ENCODE measurements at places on chromosomes 13 and 19.

GRCh38 chr13:63408331-63409189 is 1992.9 kb upstream of the PCDH20 start:
- H3K27ac ChIP-seq = no peak overlapping the region
- no peaks in the 10 kb centered on the region for H3K36me3 ChIP-seq
- H3K4me1 ChIP-seq = no peaks in the 10 kb centered on the region
- DNase-seq = no peak
- no peak overlapping the region for H3K4me3 ChIP-seq

DNA sequence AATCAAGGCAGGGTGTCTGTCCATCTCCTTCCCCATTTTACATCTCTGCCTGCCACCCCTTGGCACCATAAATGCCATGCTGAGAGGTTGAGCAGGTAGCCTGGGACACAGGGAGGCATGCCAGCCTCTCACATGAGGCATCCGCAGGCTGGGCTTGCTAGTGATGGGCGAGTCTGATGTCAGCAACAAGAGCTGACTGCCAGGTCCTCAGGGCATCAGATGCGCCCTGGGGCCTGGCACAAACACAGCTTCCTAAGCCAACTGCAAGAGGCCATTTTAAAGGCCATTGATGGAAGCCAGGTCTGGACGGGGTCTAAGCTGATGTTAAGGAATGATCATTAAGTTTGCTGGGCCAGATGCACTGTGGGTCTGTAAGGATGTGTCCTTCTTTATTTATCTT is 34.6 kb downstream of the MYH14 start:
- no peaks in the 10 kb centered on the region for H3K36me3 ChIP-seq
- H3K4me3 ChIP-seq = no peak overlapping the region
- no peaks in the 10 kb centered on the region for H3K27me3 ChIP-seq
- no peaks in the 10 kb centered on the region for H3K4me1 ChIP-seq

GRCh38 chr13:97387890-97388289 is 46.1 kb upstream of the RAP2A start:
- H3K27me3 ChIP-seq = no peaks in the 10 kb centered on the region
- no peak overlapping the region for H3K27ac ChIP-seq
- DNase-seq = no peak

- H3K4me3 ChIP-seq = no peak overlapping the region
- H3K27me3 ChIP-seq = peaks cover 23% of the 10 kb centered on the region
- no peaks in the 10 kb centered on the region for H3K36me3 ChIP-seq
- H3K27ac ChIP-seq = no peak overlapping the region
- no peak for DNase-seq
- no peaks in the 10 kb centered on the region for H3K4me1 ChIP-seq
Measured at GRCh38 chr19:15911599-15912235, 13.8 kb upstream of the CYP4F2 start.

GRCh38 chr13:26445092-26445491 is 112.4 kb upstream of the WASF3 start:
- no peaks in the 10 kb centered on the region for H3K4me1 ChIP-seq
- no peaks in the 10 kb centered on the region for H3K36me3 ChIP-seq
- DNase-seq = no peak
- no peak overlapping the region for H3K27ac ChIP-seq
- H3K27me3 ChIP-seq = no peaks in the 10 kb centered on the region
- H3K4me3 ChIP-seq = no peak overlapping the region

DNA sequence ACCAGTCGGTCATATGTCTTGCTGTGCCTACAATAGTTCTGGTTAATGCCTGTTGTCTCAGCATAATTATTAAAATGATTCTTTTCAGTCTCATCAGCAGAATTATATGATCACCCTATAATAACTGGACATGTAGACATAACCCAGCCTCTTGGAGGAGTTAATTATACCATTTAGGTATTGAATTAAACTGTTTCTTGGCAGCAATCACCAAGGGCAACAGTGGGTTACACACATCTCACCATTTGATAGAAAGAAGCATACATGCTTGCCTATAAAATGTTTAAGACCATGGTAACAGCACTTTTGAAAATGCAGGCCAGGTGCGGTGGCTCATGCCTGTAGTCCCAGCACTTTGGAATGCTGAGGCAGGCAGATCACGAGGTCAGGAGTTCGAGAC is 184.6 kb downstream of the RGCC start:
- H3K36me3 ChIP-seq = no peaks in the 10 kb centered on the region
- H3K4me1 ChIP-seq = no peaks in the 10 kb centered on the region
- H3K4me3 ChIP-seq = no peak overlapping the region

DNA sequence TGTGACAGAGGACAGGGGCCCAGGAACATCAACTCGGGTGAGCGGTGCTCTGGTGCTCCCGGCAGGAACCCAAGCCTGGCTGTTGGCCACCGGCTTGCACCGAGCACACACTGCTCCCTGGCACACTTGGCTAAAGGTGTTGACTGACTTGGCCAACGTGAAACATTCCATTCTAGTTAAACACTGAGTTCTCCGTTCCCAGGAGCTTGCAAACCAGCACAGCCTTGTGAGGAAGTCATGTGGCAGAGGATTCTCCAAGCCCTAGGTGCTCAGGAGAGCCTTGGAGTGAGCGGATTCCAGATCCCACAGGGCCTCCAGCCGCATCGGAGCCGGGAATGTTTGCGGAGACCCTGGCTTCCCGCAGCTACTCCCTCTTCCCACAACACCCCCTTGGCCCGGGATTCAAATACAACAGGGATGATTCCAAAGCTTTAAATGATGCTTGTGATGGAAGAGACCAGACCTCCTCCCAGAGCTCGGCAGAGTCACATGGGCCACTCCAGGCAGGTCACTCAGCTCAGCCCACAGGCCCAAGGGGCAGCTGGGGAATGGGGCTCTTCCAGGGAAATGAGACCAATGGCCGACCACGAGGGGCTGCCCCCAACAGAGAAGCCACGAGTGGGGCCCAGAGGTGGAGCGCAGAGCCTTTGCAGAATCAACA is 2.9 kb downstream of the C13orf46 start:
- no peaks in the 10 kb centered on the region for H3K27me3 ChIP-seq
- H3K36me3 ChIP-seq = peaks cover 20% of the 10 kb centered on the region
- H3K27ac ChIP-seq = no peak overlapping the region
- no peak for DNase-seq
- no peak overlapping the region for H3K4me3 ChIP-seq

GRCh38 chr19:799076-799881 is 2.0 kb downstream of the PTBP1 start:
- no peak for DNase-seq
- H3K27ac ChIP-seq = peak overlapping the region; percentile 81
- peaks cover 61% of the 10 kb centered on the region for H3K4me1 ChIP-seq
- H3K36me3 ChIP-seq = peaks cover 24% of the 10 kb centered on the region

DNA sequence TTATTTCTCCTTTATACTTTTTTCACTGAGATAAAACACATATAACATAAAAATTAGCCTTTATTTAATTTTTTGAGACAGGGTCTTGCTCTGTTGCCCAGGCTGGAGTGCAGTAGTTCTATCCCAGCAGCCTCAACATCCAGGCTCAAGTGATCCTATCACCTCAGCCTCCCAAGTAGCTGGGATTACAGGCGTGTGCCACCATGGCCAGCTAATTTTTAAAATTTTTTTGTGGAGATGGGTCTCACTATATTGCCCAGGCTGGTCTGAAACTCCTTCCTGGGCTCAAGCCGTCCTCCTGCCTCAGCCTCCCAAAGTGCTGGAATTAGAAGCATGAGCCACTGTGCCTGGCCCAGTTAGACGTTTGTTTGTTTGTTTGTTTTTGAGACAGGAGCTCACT is 28.4 kb downstream of the CRTC1 start:
- no peaks in the 10 kb centered on the region for H3K27me3 ChIP-seq
- H3K4me1 ChIP-seq = no peaks in the 10 kb centered on the region
- H3K27ac ChIP-seq = no peak overlapping the region
- H3K36me3 ChIP-seq = no peaks in the 10 kb centered on the region
- H3K4me3 ChIP-seq = no peak overlapping the region
- no peak for DNase-seq

DNA sequence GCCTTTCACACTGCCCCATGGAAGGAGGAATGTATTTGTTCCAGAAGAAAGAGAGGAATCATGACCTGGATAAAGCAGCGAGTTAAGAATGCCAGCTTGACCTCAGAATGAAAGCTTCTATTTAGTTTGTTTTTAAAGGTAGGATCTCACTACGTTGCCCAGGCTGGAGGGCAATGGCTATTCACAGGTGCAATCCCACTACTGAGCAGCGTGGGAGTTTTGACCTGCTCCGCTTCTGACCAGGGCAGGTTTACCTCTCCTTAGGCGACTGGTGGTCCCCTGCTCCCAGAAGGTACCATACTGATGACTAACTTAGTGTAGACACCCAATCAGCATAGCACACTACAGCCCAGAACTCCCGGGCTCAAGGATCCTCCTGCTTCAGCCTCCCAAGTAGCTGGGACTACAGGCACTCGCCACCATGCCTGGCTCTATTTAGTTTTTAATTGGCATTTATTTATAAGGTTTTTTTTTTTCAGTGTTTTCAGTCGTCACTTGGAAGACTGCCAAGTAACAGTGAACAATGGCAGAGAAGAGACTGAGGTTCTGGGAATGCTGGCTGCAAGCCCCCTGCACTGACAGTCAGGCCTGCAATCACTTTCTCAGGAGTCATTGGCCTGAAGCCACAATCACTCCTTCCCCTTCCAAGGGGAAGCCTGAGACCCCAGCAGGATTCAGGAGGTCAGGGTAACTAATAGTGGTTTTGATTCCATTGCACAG is 73.1 kb downstream of the EPS15L1 start:
- H3K4me1 ChIP-seq = peaks cover 15% of the 10 kb centered on the region
- H3K27me3 ChIP-seq = no peaks in the 10 kb centered on the region
- H3K4me3 ChIP-seq = no peak overlapping the region
- H3K27ac ChIP-seq = no peak overlapping the region
- no peak for DNase-seq

- H3K4me3 ChIP-seq = no peak overlapping the region
- H3K4me1 ChIP-seq = no peaks in the 10 kb centered on the region
- no peaks in the 10 kb centered on the region for H3K36me3 ChIP-seq
- H3K27me3 ChIP-seq = no peaks in the 10 kb centered on the region
- no peak for DNase-seq
Measured at GRCh38 chr13:83056269-83056668, 826.0 kb downstream of the SLITRK1 start.

DNA sequence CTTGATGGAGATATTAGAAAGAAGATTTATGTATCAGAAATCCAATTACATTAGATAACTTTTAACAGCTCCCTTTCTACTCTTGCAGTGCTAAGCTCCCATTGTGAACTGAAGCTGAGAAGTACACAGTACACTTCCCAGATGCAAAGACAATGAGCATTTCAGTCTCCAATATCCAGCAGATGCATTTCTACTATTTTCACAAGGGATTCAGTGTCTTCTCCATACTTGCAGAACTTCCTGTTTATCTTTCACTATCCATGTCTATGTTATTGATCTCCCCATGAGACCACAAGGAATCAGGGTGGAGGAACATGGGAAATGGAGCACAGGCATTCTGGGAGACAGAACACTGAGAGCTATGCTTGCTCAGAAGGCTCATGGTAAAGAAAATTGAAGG is 207.5 kb downstream of the ENOX1 start:
- H3K4me1 ChIP-seq = no peaks in the 10 kb centered on the region
- no peak overlapping the region for H3K27ac ChIP-seq

GRCh38 chr13:51714663-51715168 is 89.2 kb downstream of the DHRS12 start:
- H3K36me3 ChIP-seq = no peaks in the 10 kb centered on the region
- DNase-seq = no peak
- H3K27me3 ChIP-seq = no peaks in the 10 kb centered on the region

- H3K4me3 ChIP-seq = no peak within 1 kb of the TSS
- H3K36me3 ChIP-seq = no peaks in the 10 kb centered on the region
- no peaks in the 10 kb centered on the region for H3K4me1 ChIP-seq
Measured at GRCh38 chr19:23002690-23003422, at the start of gene ZNF728. Gene ZNF728 (minus strand): TSS chr19:23003176. CDS start chr19:23003030, 146 bp downstream.

- no peaks in the 10 kb centered on the region for H3K36me3 ChIP-seq
- H3K27ac ChIP-seq = no peak overlapping the region
- no peak for DNase-seq
- peaks cover 15% of the 10 kb centered on the region for H3K4me1 ChIP-seq
- H3K4me3 ChIP-seq = no peak overlapping the region
Measured at GRCh38 chr19:10611907-10612306, 13.4 kb upstream of the SLC44A2 start.

DNA sequence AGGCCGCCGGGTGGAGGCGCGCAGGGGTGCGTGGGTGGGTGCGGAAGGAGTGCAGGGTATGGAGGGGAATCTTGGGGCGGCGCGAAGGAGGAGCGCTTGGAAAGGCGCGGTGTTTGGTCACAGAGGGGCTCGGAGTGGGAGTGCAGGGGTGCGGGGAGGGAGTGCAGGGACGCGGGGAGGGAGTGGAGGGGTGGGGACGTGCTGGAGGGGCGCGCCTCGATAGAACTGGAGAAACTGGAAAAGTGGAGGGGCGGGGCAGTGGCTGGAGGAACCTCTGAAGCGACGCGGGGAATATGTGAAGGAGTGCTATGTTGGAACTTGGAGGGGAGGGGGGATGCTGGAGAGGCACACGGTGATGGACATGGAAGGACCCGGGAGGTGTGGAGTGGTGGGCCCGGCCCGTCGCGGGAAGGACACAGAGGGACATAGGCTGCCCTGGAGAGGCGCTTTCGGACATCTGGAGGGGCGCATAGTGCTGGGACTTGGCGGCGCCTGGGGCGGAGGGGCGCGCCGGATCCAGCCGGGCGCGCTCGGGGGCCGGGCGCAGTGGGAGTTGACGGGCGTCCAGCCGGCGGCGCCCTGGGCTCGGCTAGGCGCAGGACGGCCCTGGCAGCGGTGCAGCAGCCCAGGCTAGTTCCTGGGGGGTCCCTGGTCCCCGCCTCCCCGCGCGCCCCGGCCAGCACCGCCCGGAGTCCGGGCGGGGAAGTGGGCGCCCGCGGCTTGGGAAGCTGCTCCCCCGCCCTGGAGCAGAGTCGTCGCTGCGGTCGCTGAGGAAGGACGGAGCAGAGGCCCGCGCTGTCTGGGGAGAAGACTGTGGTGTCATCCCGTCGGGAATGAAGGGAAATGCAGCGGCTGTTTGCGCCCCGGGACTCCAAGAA is 20.8 kb upstream of the SGCG start:
- no peaks in the 10 kb centered on the region for H3K36me3 ChIP-seq
- H3K4me1 ChIP-seq = no peaks in the 10 kb centered on the region
- no peaks in the 10 kb centered on the region for H3K27me3 ChIP-seq
- no peak overlapping the region for H3K4me3 ChIP-seq
- no peak for DNase-seq

DNA sequence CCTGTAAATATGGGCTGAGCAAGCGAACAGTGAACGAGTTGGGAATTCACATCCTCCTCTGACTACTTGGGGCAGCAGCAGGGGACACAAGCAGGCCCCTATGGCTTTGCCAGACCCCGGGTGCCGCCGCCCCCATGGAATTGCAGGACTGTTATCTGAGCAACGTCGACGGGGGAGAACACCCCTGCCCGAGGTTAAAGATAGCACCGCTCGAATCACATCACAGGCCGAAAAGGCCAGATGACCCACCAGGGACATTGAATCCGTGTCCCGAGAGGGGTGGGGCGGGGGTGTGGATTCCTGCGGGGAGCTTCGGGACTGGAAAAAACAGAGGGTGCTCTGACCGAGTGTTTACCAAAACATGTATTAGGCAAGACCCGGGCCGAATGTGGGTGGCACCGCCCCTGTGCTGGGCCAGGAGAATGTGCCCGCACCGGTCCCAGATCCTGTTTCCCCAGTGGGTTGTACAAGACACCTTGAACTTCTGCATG is 9.1 kb downstream of the FEM1A start:
- H3K4me1 ChIP-seq = peaks cover 3% of the 10 kb centered on the region
- no peak overlapping the region for H3K27ac ChIP-seq
- H3K27me3 ChIP-seq = no peaks in the 10 kb centered on the region
- H3K36me3 ChIP-seq = peaks cover 5% of the 10 kb centered on the region
- DNase-seq = no peak
